ENCODE measurements at places on chromosomes 4 and X. TPM values are rescaled to one million over a fixed set of nuclear protein-coding genes. Genes with fewer than 3 reads are reported as not detected.

- no peak for DNase-seq
Measured at GRCh38 chrX:20056704-20057103, 60.0 kb downstream of the MAP7D2 start.

DNA sequence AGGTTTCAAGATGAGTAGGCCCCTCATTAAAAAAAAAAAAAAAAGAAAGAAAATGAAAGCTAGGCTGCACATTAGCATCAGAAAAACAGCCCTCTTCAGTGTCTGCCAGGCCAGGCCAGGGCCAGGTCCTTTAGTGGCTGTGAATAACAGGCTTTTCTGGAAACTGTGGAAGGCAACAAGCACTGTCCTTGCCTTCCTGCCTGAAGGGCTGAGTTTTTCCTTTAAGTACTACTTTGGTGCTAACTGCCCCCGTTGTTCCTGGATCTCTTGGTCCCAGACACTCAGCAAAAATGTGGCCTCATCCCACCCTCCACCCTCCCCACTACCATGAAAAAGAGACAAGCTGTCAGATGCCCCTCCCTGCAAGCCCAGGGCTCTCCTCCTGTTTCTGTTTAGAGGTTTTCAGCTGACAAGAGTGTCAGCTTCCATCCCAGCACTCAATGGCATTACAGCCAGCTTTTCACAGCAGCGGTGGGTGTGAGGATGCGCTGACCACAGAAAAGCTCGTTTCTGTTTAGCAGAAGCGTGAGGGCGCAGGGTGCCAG lies 174.2 kb downstream of the NHS start:
- DNase-seq: no peak

FATE1 gene
- polyA plus RNA-seq: not detected

PDGFC gene
- 29.8 TPM for polyA plus RNA-seq

All from SK-N-SH (cell line).